Karpas-422 (cell line): ENCODE measurements at places on chromosomes 2 and 18. TPM values are rescaled to one million over a fixed set of nuclear protein-coding genes. Genes with fewer than 3 reads are reported as not detected.
A peak's percentile ranks its signal among the peaks of the same experiment; 100 is the strongest.

Gene POU3F3
- not detected in 2 replicates for total RNA-seq

Gene C1QL2
- total RNA-seq: not detected in 2 replicates

Gene CHST9
- total RNA-seq: not detected in 2 replicates

Gene DSG4
- total RNA-seq: 4.5 and 8.3 TPM in 2 replicates

DNA sequence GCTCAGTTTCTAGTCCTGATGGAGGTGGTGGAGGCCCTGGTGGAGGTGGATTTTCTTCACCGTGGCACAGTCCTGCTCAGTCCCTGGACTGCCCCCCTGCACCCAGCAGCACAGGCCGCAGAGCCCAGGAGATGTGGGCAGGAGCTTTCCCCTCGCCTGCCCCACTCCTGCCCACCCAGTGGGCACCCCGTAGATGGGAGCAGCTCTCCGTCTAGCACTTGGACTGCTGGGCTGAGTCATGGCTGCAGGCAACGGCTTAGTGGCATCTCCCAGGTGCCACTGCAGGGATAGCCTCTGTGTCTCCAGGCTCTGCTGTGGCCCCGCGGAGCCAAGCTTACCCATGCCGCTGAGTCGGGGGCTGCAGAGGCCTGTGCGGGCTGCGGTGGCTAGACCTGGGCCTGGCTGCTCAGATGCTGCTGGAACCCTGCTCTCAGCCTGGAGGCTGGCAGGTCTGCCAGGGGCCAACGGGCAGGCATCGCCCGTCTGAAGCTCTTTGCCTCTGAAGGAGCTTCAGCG, 92.3 kb upstream of the CTDP1 start:
- DNase-seq: no peak

- DNase-seq: no peak
These were observed 2102.3 kb upstream of the CELF4 start for GRCh38 chr18:39667905-39668304.

DNA sequence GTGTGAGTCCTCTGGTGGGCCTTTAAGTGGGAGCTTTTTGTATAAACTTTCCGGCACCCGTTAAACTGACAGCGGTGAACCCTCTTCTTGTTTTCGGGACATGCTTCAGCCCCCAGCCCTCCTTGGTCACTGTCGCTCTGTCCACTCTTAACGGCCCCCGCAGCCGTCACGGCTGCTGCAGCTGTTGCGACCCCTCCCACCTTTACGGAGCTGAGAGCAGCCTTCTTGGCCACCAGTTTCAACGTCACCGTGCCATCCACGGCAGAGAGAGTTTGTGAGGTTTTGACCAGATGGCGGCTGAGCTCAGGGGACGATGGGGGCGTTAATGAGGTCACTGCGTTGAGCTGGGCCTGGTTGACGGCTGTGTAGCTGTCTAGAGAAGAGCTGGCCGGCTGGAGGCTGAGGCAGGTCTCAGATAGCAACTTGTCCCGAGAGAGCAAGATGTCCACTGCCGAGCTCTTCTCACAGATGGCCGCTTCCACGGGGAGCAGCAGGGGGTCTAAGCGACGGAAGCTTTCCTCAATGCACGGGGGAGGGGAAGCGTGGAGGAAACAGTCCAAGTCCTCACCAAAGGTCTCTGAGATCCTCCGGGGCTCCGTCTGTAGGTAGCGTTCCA, 41.9 kb downstream of the KLF7 start:
- DNase-seq: no peak

DNA sequence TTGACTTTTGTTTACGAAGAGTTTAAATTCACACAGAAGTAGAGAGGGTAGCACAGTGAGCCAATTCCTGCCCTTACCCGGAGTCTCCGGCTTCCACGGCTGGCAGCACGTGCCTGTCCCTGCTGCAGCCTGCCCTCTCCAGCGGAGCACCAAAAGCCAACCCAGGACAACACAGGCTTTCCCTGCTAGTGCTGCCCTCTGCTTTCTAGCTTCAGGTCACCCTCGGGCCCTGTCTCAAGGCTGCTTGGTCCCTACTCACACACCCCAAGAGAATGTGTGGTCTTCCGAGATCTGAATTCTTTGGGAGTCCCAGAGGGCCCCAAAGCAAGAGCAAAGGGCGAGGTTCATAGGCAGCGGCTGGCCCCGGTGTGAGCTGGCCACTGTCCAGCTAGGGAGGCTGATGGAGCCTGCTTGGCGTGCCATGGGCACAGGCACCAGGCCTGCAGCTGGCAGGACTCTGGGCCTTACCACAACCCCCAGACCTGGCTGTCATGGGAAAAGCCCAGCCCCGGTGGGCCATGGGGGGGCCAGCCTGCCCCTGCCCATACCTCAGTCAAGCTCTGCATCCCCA, 7.0 kb upstream of the HS6ST1 start:
- DNase-seq: no peak

GRCh38 chr18:11866764-11867163, 15.6 kb downstream of the CHMP1B start:
- no peak for DNase-seq

GRCh38 chr2:164538240-164538866, 82.9 kb downstream of the GRB14 start:
- peak; percentile 73 for DNase-seq

- no peak for DNase-seq
These were observed 30.5 kb downstream of the LTBP1 start for GRCh38 chr2:32977228-32977758.
